Epithelial cell of proximal tubule (primary cell): ENCODE measurements at places on chromosomes 12 and 14. TPM values are rescaled to one million over a fixed set of nuclear protein-coding genes. Genes with fewer than 3 reads are reported as not detected.

STAC3 gene
- not detected in 2 replicates for total RNA-seq

- no peak for DNase-seq
Measured at GRCh38 chr12:130029151-130029550, 125.3 kb upstream of the TMEM132D start.

- DNase-seq: no peak
Measured at GRCh38 chr14:74974364-74975058, 19.1 kb upstream of the PGF start.

DNA sequence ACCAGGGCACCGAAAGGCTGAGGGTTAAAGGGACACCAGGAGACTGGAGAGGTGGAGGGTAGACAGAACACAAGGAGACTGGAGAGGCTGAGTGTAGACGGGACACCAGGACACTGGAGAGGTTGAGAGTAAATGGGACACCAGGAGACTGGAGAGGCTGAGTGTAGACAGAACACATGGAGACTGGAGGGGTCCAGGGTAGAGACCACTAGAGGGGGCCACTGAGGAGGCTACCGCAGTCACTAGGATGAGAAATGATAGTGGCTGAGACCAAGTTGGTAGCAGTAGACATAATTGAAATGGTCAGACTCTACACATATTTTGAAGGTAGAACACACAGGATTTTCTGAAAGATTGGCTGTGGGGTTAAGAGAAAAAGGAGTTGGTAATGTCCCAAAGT is 68.2 kb downstream of the PAH start:
- DNase-seq: no peak

DNA sequence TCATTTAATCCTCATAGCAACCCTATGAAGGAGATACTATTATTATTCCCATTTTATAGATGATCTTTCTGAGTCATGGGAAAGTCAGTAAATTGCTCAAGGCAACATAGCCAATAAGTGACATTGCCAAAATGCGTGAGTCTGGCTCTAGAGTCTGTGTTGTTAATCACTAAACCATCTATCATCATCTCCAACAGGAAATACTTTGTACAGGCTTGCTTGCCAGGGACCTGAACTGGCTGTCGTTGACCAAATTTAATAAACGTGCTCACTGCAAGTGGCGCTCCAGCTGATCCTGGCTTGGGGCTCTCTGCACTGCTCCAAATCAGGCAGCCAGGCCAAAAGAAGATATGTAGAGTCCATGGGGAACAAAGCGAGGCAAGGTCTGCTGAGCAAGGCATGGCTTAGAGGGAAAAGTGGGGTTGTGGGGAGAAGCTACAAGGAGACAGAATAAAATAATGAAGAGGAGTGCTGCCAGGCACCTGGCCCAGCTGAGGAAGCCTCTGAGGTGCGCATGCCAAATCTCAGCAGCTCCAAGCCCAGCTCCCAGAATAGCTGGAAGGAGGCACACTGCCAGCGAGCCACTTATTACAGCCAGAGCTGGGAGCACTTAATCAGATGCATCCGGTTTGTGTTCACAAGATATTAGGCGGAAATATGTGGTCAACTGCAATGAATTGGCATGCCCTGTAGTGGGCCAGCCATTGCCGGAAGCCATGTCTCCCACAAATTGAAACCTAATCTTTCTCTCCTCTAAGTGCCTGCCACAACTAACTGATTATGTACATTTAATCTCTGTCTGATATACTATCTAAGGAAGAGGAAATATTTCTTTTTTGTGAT is 43.3 kb upstream of the PTPRO start:
- no peak for DNase-seq

DNAJC22 gene
- total RNA-seq: 0.40 and 1.0 TPM in 2 replicates
